Psoas muscle (tissue), 8 donors: ENCODE measurements at places on chromosomes 3 and 15. TPM values are rescaled to one million over a fixed set of nuclear protein-coding genes. Genes with fewer than 3 reads are reported as not detected.
A peak's percentile ranks its signal among the peaks of the same experiment; 100 is the strongest.

DNA sequence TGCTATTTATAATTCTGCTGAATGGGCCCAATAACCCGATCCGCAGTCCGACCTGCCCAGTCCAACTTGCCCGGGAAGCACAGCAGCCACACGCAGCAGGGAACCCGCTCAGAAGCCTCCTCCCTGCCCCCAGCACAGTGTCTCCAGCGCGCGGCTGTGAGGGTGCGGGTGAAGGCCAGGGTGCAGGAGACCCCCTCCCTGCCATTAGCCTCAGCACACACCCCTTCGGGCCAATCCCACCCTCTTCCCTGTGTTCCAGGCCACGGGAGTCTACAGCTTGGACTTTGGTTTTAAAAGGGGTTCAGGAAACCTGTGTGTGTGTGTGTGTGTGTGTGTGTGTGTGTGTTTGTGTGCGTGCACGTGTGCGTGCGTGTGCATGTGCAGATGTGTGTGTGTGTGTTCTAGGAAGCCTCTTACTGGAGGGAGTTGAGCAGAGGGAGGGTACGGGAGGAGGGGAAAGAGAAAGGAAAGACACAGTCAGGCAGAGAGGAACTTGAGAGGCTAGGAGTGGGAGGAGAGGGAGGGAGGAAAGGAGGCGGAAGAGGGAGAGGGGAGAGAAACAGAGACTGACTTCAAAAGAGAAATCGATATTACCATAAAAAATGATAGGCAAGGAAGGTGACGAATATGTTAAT, 34.2 kb downstream of the ATP2B2 start:
- H3K27ac ChIP-seq = peak overlapping the region; percentile 86
- peaks cover 43% of the 10 kb centered on the region for H3K4me1 ChIP-seq
- DNase-seq = no peak
- peak overlapping the region; percentile 48 for H3K4me3 ChIP-seq
- no peaks in the 10 kb centered on the region for H3K27me3 ChIP-seq

ALDH1L1 gene
- total RNA-seq = 121 TPM

NMB gene
- total RNA-seq = 2.1 TPM

DNA sequence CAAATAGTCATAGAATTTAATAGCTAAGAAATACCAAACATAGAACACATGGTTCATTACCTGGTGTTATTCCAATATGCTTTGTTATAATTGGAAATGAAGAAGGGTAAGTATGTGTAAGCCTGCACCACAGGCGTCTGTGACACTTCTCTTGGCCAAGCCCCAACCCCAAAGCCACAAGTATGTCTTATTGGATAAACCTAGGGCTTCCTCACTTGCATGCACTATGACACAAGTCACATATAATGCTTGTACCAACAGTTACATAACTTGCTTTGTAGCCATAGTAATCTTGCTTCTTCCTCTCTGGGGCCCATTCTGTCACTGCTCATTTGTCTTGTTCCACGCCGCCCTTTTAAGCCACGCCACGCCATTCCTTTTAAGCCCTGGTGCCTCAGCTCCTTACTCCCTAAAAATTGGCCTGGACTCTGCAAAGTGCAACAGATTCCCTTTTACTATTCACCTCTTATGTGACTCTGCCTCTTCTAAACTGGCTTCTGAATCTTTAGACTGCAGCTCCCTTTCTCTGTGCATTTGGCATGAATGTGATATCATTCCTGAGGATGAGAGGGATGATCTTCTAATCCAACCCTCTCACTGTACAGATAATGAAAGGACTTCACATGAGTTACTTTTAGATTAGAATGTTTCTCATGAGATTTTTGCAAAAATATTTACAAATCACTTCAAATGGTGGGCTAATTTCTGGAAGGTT, 48.1 kb upstream of the EPHA3 start:
- no peaks in the 10 kb centered on the region for H3K4me1 ChIP-seq
- peak; percentile 18 for DNase-seq
- no peaks in the 10 kb centered on the region for H3K36me3 ChIP-seq
- H3K27ac ChIP-seq = no peak overlapping the region
- H3K4me3 ChIP-seq = no peak overlapping the region

GRCh38 chr3:127168271-127168670, 24.7 kb upstream of the PRR23E start:
- DNase-seq = peak; percentile 91
- no peaks in the 10 kb centered on the region for H3K27me3 ChIP-seq
- peak overlapping the region; percentile 62 for H3K27ac ChIP-seq
- H3K36me3 ChIP-seq = no peaks in the 10 kb centered on the region
- peaks cover 18% of the 10 kb centered on the region for H3K4me1 ChIP-seq
- H3K4me3 ChIP-seq = no peak overlapping the region

DNA sequence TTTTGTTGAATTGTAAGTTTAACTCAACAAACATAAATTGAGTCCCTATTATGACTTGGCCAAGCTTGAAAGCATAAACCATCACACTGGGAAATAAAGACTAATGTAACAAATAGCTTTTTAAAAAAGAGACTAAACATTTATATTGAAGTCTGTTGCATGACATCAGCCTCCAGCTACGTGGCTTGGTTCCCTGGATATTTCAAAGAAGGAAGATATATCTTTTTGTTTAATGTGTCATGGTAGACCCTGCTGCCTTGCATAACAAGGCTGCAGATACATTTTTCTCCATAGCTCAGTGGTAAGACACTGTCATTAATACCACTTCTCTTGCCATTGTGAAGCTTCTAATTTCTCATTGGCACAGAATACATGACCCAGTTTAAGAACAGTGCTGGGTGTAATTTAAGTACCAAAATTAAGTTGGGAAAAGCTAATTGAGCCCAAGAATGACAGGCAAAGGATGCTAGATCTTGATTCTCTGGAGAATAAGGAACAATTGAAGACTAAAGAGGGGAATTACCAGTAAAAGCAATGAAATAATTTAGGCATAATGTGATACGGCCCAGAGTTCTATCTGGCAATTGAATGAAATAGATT, 14.0 kb downstream of the RCN2 start:
- H3K27me3 ChIP-seq = no peaks in the 10 kb centered on the region
- H3K4me3 ChIP-seq = no peak overlapping the region
- no peak overlapping the region for H3K27ac ChIP-seq
- peaks cover 4% of the 10 kb centered on the region for H3K4me1 ChIP-seq
- peaks cover 59% of the 10 kb centered on the region for H3K36me3 ChIP-seq

IGSF10 gene
- total RNA-seq = 0.06 TPM
